ENCODE measurements at places on chromosomes 4 and X.

- no peak for DNase-seq
Observed at GRCh38 chr4:128768373-128768996, 41.0 kb upstream of the JADE1 start.

- DNase-seq, result no peak
Observed at GRCh38 chr4:10629394-10629793, 55.2 kb downstream of the CLNK start.

GRCh38 chr4:143581331-143581946 lies 67.9 kb downstream of the SMARCA5 start:
- DNase-seq, result no peak

DNA sequence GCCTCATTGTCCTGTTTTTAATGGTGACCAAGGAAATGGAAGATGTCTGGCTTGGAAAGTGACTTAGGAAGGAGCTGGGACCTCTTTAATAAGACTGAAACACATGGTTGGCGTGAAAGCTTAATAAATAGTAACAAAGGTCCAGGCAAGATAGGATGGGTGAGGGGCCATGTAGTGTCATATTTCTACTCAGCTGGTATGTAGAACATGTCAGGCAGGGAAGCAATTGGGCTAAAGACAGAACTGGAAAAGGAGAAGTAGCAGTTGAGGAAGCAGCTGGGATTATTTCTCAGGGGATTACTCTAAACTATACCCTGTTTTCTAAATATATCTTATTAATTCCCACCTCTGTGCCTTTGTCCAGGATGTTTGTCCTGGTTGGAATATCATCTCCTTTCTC lies 18.6 kb downstream of the ITGB1BP2 start:
- no peak for DNase-seq

Data from GM12891 (cell line).